ENCODE measurements at places on chromosomes 3 and 15.

DNA sequence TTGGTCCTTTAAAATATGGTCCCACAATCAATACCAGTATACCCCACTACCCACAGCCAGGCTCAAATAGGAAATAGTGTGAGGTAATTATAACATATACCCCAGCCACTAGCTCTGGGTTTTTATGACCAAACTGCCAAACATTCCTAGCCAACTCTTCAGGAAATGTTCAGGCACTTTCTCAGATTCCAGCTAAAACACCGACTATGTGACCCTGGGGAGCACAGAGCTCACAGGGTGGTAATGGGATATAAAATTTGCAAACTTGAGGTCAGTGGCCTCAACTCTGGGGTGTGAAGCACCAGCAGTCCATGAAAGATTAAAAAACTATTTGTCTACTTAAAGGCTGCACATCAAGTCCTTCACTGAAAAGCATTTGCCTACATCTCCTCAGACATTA lies 12.9 kb downstream of the FBN1 start:
- DNase-seq: no peak

DNA sequence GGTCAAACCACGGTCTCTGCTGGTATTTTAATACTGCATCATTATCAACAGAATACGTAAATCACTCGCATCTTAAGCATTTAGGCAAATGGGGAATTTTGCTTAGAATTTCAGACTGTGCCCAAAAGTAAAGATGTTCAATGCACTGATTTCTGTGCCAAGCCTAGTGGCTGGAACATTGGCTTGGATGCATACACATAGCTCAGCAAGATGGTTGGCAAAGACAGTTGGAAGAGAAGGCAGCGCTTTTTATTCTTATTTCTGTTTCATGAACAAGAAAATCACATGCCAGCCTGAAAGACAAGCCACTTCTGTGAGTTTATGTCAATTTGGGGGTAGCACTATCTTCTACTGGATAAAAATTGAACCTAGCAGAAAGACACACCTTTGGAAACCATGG lies 15.1 kb downstream of the MECOM start:
- DNase-seq: no peak

- DNase-seq: peak; percentile 10
These were observed 340.3 kb upstream of the RBMS3 start for GRCh38 chr3:28940530-28940929.

GRCh38 chr15:71611553-71612396 lies 198.6 kb upstream of the NR2E3 start:
- DNase-seq: no peak
